Non-pigmented ciliary epithelial cell (primary cell): ENCODE measurements at places on chromosomes 1 and 21.

GRCh38 chr1:234987415-234988154, 141.1 kb downstream of the TOMM20 start:
- DNase-seq = peak; percentile 55

- DNase-seq = no peak
Observed at GRCh38 chr1:36951292-36951750, 83.0 kb downstream of the GRIK3 start.

- DNase-seq = peak; percentile 22
Observed at GRCh38 chr1:59879574-59879973, 47.0 kb downstream of the CYP2J2 start.

GRCh38 chr1:69058454-69058853, 509.3 kb upstream of the LRRC7 start:
- no peak for DNase-seq

DNA sequence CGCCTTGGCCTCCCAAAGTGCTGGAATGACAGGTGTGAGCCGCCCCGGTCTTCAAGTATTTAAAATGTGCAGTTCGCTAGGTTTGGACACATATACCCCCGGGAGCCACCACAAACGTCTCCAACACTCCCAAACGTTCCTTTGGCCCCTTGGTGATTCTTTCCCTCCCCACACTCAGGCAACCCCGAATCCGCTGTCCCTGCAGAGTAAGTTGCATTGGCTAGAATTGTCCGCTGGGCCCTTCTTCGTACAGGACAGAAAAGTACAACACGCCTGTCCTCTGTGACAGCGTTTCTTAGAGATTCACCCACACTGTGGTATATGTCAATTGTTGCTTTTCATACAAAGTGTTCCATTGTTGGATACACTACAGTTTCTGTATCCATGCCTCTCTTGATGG, 3.2 kb upstream of the PERM1 start:
- DNase-seq = no peak

- no peak for DNase-seq
Observed at GRCh38 chr1:21437341-21437640, 2.6 kb upstream of the NBPF3 start.
